ENCODE measurements at places on chromosomes 4 and X.
A peak's percentile ranks its signal among the peaks of the same experiment; 100 is the strongest.

GRCh38 chrX:42825201-42825600 is 47.2 kb upstream of the PPP1R2C start:
- no peak for DNase-seq

- no peak for DNase-seq
These were observed 156.8 kb upstream of the HS3ST1 start for GRCh38 chr4:11585506-11585905.

DNA sequence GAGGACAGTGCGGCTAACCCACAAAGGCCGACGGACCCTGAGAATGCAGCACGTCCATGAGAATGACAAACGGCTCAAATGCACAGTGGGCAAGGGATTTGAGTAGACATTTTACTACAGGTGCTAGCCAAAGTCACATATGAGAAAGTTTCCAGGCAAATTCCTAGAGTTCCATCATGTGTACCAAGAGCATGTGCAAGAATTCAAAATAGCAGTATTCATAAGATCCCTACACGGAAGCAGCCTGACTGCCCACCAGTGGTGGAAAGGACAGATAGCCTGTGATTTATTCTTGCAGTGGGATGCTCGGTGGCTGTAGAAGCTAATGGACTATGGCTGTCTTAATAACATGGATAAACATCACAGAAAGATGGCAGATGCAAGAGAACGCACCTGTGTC is 68.0 kb downstream of the RGS12 start:
- no peak for DNase-seq

DNA sequence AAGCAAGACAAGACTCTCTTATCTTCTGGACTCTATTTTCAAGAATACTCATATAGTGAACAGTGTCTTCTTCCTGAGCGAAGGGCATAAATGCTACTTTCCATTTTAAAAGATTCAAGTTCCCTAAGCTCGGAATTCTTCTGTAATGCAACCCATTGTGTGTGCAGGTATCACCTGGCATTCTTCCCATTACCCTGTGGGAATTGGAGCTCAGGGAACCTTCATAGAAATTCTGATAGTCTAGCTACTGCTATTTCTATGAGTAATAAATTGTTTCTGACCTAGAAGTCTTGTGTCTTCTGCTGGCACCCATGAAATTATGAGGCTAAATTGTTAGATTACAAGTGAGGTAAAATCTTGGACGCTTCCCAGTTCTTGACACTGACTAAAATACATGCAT is 324.1 kb upstream of the DIPK2B start:
- no peak for DNase-seq

- DNase-seq: no peak
These were observed 70.6 kb downstream of the ATP11C start for GRCh38 chrX:139862208-139862607.

DNA sequence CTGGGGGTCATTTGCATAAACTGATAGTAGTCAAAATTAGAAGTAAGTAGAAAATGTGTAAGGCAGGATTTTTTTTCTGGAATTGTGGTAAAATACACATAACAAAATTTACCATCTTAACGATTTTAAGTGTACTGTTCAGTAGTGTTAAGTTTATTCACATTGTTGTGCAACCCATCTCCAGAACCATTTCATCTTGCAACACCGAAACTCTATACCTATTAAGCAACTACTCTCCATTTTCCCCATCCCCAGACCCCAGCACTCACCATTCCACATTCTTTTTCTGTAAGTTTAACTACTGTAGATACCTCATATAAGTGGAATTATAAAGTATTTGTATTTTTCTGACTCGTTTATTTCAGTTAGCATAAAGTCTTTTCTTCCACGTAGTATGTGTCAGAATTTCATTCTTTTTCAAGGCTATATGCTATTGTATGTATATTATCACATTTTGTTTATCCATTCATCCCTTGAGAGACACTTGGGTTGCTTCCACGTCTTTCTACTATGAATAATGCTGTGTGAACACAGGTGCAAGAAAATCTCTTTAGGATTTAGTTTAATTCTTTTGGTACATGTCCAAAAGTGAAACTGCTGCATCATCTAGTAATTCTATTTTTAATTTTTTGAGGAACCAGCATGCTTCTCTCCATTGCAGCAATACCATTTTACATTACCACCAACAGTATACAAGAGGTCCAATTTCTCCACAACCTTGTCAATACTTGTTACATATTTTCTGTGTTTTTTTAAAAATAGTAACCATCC is 39.1 kb upstream of the NSUN7 start:
- DNase-seq: no peak

DNA sequence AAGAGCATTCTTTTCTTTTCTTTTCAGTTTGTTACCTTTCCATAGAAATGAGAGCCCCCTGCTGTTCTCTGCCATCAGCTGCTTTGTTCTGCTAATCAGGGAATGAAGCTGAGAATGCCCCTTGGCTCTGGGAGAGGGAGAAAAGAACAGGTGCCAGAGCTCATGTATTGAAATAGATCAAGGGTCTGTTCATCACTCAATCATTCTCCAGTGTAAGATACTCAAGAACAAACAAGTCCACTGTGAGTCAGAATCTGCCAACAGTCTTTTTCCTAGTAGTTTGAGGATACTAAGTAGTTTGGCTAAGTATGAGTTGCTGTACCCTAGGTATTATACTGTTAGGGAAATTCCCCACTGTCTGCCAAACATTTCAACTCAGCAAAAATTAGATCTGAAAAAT is 144.3 kb downstream of the RTL3 start:
- DNase-seq: peak; percentile 1

GRCh38 chrX:13101441-13102139 is 57.2 kb upstream of the FAM9C start:
- DNase-seq: peak; percentile 87

- peak; percentile 95 for DNase-seq
These were observed 27.6 kb upstream of the CFAP299 start for GRCh38 chr4:80307774-80308465.

GRCh38 chrX:107726816-107727534 is 48.6 kb downstream of the TSC22D3 start:
- DNase-seq: no peak

DNA sequence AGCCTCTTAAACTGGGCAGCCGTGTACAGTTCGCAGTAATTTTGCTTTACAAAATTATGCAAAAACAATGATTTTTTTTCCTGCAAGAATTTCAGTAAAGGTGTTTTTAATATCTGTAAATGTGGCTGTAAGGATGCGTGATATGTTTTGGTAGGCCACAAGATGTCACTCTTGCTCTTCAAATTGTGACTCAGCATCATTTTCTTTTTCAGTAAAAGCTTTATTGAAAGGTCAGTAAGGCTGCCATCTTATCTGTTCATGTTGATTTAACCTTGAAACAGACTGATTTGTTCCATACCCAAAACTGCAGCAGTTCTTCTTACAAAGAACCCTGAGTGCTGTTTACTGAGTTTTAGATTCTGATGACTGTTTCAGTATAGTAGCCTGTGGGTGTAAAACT is 39.9 kb downstream of the TXLNG start:
- peak; percentile 81 for DNase-seq

DNA sequence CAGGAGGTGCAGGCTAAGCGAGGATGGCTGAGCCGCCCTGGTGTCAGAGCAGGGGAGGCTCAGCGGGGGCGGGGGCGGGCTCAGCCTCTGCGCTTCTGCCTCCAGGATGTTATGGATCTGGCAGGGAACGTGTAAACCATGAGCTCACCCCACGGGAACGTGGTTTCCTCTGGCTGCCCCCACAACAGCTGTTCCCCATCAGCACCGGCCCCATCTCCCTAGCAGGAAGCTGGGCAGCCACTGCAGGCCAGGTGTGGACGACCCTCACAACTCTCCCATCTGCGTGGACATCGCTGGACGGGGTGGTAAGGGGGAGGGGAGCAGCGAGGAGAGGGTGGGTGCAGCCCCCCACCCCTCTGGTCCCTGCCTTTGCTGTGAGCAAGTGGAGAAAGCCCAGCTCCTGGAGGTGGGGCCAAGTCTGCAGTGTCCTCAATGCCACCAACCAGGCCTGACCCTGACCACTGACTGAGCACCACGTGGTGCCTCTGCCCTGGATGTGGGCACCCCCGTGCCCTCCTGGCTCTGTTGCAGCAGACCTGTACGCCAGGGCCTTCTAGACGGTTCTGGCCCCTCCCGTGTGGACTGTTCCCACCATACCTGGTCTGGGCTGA is 28.1 kb upstream of the SPON2 start:
- DNase-seq: peak; percentile 18

DNA sequence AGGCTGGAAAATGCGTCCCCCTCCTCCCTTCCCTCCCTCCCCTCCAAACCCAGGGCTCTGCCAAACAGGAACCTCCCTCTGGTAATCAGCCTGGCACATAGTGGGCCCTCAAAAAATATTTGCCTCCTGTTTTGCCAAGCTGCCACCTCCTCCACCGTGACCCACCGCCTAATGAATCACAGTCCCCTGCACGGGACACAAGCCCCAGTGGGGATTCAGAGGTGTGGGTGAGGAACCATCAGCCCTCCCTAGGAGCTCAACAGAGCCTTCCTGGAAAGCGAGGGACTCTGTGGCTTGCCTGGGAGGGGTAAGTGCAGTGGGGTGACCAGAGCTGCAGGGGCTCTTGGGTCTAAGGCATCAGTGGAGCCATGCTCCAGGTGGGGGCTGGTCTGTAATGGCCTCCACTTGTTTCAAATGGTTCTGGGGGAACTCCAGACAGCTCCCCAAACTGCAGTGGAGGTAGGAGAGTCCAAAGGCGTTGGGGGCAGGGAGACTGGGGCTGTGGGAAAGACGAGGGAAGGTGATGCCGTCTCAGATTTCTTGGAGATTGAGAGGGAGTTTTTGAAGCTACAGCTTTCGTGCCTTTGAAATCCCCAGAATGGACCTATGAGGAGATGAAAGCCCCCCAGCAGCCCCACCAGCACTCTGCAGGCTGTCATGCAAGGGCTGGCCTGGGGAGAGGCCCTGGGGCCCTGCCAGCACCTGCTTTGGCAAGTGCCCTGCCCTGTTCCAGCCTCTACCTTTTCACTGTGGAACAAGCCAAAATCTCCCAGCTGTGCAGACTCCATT is 1.0 kb upstream of the PPP2R2C start:
- DNase-seq: no peak

GRCh38 chrX:123882391-123882790 is 22.5 kb downstream of the XIAP start:
- DNase-seq: no peak

DNA sequence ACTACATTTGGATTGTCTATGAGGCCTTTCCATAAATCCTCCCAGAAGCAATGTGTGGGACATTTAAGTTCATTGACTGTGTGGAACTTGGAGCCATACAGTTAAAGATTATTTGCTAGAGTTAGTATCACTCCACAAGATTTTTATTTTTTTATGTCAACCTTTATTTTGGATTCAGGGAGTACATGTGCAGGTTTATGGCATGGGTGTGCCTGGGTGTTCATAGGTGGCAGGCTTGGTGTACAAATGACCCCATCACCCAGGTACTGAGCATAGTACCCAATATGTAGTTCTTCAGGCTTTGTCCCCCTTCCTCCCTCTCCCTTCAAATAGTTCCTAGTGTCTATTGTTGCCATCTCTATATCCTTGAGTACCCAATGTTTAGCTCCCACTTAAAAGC is 199.8 kb upstream of the ZFP42 start:
- no peak for DNase-seq

DNA sequence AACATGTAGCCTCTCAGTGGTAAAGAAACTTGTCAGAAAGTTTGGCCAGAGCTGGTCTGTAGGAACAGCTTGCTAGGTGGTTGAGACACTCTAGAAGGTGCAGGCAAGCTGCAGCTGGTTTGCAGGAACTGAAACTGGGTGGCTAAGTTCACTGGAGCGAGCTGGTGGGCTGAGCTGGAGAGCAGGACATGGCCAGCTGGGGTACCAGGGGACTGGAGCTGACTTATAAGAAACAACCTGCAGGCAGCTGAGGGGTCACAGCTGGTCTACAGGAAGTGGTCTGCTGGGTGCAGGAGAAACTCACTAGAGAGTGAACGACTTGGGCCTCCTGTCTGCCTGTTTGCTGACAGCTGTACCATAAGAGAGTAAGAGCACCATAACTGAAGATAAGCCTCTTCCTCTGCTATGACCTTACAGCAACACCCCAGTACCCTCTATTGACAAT is 157.1 kb upstream of the LNX1 start:
- no peak for DNase-seq

GRCh38 chr4:94877973-94878372 is 120.2 kb downstream of the BMPR1B start:
- no peak for DNase-seq
